ENCODE measurements at places on chromosomes 3 and 15.

DNA sequence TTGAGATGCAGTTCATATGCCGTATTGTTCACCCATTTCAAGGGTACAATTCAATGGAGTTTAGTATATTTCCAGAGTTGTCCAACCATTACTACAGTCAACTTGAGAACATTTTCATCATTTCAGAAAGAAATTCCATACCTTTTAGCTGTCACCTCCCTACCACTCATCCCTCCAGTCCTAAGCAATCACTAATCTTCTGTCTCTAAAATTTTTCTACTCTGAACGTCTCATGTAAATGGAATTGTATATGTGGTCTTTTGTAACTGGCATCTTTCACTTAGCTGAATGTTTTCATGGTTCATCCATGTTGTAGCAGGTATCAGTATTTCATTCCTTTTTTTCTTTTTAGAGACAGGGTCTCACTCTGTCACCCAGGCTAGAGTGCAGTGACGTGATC, 51.1 kb downstream of the CMTM7 start:
- peak; percentile 42 for DNase-seq

- no peak for DNase-seq
Measured at GRCh38 chr15:29952225-29952624, 130.0 kb upstream of the TJP1 start.

GRCh38 chr15:71443538-71443937, 328.3 kb downstream of the THSD4 start:
- DNase-seq: peak; percentile 32

GRCh38 chr3:182487611-182488010, 305.7 kb upstream of the ATP11B start:
- no peak for DNase-seq

DNA sequence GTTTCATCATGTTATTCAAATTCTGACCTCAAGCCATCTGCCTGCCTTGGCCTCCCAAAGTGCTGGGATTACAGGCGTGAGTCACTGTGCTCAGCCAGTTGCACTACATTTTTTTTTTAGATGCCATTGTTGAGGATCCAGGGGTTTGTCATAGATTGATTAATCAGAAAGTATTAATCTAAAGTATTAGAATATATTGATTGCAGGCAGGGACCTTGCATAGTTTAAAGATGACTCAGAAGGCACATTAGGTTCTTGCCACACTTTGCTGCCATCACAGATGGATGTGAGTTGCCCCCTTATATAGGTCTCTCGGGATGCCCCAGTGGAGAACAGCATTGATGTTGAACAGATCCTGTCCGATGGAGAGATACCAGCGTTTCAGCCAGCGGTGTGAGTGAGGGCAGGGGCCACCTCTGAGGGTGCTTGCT, 41.1 kb downstream of the IGF1R start:
- peak; percentile 60 for DNase-seq

- DNase-seq: no peak
Measured at GRCh38 chr3:115947325-115947724, 324.0 kb downstream of the GAP43 start.

GRCh38 chr3:18443665-18444594, 18.8 kb upstream of the SATB1 start:
- peak; percentile 41 for DNase-seq

- DNase-seq: no peak
Measured at GRCh38 chr15:47673232-47673761, 44.0 kb upstream of the SEMA6D start.

- peak; percentile 21 for DNase-seq
Measured at GRCh38 chr15:26864664-26865191, 2.1 kb upstream of the GABRA5 start.

DNA sequence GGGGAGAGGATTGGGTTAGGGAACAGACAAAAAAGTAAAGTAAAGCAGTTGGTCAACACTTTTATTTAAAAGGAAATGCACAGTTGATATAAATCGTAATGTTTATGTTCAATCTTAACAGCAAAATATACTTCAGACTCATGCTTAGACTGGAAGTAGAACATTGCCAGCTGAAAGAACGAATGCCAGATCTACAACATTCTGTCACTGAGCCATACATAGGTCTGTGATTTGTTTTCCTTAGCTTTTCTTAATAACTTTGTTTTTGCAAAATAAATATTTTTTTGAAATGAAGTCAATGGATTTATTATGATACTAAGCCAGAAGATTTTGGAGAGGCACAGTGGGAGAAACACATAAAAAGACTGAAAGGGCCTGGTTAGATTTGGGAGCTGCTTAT, 62.0 kb downstream of the LEKR1 start:
- no peak for DNase-seq

GRCh38 chr15:75032395-75032794, 9.0 kb downstream of the PPCDC start:
- no peak for DNase-seq

DNA sequence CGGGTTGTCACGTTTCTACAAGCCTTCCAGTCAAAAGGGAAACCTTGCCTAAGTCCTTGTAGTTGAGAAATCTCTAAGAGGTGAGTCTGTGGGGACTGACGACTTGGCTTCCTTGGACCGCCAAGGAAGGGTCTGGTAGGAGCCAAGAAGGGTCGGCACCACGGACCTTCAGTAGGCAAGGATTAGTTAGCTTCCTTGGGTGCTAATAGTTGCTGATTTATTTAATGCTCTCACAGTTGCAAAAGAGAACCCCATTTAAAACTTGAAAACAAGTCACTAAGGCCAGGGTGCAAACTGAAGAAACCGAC, 361 bp upstream of the LCMT2 start:
- no peak for DNase-seq

DNA sequence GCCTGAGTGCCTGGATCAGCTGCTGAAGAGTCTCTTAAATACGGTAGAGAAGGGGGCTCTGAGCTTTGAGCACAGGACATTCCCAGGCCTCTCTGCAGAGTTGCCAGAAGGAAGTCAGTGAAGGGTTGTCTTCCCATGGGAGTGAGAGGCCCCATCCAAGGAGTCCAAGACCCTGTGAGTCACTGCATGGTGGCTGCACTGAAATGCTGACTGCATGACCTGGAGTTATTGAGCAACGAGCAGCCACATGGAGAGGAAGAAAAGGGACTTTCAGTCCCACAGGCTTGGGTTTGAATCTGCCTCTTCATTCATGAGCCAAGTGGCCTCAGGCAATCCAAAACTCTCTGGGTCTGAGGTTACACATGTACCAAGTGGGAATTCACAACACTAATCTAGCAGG, 69.6 kb upstream of the RASGRF1 start:
- no peak for DNase-seq
